ENCODE measurements at places on chromosomes 1 and 21.
A peak's percentile ranks its signal among the peaks of the same experiment; 100 is the strongest.

GRCh38 chr1:198671136-198671535 lies 32.3 kb downstream of the PTPRC start:
- no peak for DNase-seq

- no peak for DNase-seq
These were observed 374.7 kb downstream of the NPHP4 start for GRCh38 chr1:5617546-5617945.

DNA sequence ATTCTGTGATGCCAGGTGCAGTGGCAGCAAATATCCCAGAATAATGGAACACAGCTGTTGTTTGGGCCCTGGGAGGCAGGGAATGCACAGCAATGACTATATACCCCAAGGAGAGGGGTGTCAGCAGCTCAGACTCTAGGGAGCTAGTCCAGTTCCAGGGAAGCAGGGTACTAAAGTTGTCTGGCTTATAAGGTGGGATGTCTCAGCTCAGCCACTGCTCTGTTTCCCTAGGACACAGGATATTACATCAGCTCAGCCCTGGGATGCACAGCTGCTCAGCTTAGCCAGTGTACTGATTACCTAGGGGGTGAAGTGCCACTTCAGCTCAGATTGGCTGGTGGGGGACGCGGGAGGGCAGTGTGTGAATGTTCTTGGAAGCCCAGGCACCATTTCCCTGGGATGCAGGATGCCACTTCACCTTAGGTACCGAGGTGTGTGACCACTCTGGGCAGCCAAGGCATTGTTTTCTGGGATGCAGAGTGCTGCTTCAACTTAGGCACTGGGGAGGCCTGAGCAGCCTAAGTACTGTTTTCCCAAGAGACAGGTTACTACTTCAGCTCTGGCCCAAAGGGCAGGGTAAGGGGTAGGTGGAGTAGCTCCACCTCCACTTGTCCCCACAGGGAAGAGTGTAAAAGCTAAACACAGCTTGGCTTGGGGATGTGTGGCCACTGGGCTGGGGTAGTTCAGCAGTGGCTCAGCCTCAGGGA lies 59.4 kb downstream of the DIPK1A start:
- DNase-seq = no peak

DNA sequence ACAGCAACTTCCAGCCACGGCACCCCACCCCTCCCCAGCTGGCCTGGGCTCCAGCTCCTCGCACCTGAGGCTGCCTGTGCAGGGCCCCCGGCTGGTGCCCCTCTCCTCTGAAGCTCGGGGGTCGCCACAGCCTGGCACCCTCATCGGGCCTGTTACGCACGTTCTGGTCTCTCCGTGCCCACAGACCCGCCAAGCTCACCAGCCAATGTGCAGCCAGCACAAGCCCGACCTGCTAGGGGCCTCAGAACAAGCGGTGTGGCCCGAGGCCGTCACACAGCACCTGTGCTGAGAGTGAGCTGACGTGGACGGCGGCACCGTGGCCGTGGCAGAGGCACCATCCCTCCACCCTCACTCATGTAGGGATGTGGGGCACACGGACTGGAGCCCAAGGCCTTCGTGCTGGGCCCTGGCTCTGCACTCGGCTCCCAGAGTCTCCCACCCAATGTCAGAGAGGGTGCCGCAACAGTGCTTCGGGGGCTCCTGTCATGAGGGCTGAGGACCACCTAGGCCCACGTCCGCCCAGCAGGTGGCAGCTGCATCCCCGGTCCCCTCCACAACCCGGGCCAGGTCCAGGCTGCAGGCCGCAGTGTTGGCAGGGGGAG lies 4.4 kb upstream of the SAMD11 start:
- no peak for DNase-seq

DNA sequence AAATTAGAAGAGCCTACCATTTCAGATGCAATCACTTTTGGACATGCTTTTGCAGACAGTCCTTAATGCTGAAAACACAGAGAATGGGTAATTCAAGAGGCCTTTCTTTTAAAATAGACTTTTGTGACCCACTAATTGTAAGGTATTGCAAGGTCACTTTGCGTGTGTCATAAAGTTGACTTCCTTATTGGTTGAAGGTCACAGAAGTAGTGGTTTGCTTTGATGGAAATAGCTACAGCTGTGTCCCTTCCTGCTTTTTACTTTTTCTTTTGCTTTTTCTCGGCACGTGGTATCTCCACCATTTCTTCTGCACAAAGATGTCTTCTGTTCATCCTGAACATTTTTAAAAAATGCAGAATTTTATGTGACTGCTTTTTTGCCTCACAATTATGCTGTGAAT lies 146.8 kb downstream of the DYRK1A start:
- no peak for DNase-seq

DNA sequence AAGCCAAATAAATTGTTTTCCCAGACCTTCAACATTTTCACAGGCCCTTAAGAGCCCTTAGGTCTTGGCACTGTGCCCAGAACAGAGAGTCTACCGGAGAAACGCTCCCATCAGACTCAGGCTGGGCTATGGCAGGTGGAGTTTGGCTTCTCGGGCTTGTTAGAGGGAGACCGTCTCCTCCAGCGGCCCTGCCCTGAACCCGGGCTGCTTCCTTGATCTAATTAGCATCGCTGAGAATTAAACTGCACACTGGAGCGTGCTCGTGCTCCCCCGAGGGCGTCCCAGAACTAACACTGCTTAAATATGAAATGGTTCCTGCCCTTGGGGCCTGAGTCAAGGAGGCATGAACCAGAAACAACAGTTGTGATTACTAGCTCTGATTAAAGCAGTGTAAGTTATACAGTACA lies 634.4 kb downstream of the MATN1 start:
- no peak for DNase-seq

- no peak for DNase-seq
These were observed 108.1 kb downstream of the MAP3K21 start for GRCh38 chr1:233435622-233436021.

- no peak for DNase-seq
These were observed 270.2 kb upstream of the C1orf87 start for GRCh38 chr1:60343736-60344135.

DNA sequence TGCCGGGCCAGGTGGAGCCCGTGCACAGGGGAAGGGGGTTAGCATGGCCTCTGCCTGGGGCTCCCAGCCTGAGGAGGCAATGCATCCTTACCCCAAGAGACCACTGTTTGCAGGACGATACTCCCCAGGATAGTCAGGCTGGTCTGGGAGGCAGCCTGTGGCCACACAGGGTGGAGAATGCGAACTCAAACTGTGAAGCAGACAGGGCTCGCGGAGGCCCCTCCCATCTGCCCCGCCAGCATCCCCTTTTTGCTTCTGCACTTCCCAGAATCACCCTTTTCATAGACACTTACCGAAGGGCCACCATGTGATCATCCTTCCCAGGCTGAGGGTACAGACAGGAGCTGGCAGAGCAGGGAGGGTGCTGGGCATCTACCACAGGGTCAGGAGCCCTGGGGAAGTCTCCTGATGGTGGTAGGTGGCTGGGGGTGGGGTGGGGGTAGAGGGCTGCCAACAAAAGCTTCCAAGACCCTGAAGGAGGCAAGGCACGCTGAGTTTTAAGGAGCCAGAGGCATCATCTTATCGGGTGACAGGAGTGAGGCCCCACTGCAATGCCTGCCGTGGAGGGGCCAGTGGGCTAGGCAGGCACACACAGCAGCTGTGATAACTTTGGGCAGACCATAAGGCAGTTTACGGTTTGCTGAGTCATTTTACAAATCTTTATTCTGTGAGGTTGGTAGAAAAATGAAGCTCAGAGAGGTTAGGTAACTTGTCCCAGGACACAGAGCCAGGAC lies 31.3 kb upstream of the BTG2 start:
- no peak for DNase-seq

DNA sequence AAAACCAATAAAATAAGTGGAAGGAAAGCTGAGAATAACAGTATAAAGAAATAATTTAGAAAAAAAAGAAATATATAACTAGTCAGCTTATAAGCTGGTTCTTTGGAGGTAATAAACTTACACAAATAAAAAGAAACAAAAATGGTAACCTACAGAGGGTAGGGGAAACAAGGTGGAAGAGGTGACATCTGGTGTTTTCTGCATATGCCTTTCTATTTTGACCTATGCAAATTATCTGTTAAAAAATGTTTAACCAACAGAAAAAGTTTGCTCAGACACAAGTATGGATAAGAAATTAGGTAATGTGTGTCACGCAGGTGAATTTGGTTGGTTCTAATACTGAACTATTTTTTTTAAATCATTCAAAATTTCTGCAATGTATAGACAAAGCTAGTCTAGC lies 53.6 kb upstream of the DMRTA2 start:
- DNase-seq = no peak

GRCh38 chr21:46051821-46052675 lies 45.9 kb upstream of the COL6A2 start:
- DNase-seq = no peak

DNA sequence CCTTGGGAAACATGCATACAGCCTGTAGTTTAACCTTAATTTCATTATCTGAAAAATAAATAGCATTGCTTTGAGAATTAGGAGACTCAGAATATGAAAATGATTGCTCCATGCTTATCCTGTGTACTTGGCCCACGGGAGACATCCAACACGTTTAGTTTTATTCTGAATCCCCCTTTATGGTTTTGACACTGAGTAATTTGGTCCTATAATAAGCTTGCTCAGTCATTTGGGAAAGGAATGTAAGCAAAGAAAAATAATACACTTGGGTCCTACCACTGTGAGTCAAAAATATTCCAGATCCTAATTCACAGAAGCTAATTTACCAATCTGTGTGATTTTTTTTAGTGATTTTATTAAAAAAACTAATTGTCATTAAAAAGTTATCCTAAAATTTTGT lies 557.3 kb downstream of the USP25 start:
- no peak for DNase-seq

DNA sequence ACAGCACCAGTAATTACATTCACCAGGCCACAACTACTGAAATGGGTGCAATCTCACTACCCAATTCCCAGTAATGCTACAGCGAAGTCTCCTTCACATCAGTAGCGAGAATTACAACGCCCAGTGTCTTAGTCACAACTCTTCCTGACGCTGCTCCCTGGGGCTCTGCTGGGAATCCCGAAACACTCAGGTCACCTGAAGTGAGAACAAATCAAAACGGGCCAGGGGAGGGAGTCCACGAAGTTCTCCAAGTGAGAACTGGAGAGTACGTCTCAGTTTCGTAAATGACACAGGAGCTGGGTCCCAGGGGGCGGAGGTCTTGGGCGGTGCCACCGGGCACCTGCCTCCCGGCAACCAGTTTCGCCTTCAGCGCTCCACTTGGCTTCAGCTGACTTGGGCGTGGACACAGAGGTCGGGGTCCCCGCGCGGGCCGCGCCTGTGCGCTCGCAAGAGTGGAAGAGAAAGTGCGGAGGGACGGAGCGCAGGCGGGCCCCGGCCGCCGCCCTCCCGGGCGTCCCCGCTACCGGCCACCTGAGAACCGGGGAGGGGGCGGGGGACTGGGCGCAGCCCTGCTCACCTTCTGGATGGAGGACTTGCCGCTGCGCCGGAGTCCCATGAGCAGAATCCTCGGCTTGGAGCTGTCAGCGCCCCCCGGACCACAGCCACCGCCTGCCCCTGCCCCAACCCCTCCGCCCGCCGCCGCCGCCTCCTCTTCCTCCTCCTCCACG lies 575 bp downstream of the RRAGC start:
- DNase-seq = peak; percentile 26

- no peak for DNase-seq
These were observed 16.7 kb downstream of the PCSK9 start for GRCh38 chr1:55055951-55056631.

GRCh38 chr1:152880907-152881306 lies 2.8 kb downstream of the SMCP start:
- no peak for DNase-seq

- DNase-seq = no peak
These were observed 152.1 kb upstream of the TMEM51 start for GRCh38 chr1:15001317-15001915.

DNA sequence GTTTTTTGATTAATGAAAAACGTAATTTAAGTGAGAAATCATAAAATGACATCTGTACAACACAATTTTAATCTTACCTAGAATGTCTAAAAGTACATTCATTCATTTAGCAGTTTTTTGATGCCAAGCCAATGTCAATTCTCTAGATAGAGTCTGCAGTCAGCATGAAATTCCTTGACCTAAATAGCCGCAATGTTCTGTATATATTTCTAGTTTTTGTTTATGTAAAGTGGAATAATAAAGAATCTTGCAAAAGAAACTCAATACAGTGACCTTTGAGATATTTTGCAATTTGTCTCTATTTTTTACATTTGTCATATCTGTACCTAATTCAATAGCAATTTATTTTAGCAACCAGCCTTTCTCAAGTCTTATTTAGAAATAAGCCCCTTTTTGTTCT lies 176.0 kb downstream of the ATP6V1G3 start:
- DNase-seq = no peak

DNA sequence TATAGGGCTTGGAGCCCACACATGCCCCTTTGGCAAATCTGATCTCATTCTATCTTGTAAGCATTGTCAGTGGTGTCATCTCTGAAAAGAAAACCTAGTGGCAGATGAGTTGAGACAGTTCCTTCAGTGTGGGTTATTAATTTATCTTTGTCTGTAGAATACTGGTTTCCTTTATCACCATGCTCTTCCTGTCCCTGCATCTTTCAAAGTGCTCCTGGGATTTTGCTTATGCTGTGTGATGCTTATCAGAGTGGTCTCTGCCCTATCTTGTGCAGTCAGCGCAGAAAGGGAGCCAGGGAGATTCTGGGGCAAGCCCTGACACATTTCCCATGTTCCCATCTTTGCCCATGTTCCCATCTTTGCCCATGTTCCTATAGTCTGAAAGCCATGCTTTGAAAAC lies 402.9 kb downstream of the RWDD3 start:
- no peak for DNase-seq

GRCh38 chr21:41460578-41461527 lies 34.8 kb downstream of the MX1 start:
- DNase-seq = peak; percentile 8

DNA sequence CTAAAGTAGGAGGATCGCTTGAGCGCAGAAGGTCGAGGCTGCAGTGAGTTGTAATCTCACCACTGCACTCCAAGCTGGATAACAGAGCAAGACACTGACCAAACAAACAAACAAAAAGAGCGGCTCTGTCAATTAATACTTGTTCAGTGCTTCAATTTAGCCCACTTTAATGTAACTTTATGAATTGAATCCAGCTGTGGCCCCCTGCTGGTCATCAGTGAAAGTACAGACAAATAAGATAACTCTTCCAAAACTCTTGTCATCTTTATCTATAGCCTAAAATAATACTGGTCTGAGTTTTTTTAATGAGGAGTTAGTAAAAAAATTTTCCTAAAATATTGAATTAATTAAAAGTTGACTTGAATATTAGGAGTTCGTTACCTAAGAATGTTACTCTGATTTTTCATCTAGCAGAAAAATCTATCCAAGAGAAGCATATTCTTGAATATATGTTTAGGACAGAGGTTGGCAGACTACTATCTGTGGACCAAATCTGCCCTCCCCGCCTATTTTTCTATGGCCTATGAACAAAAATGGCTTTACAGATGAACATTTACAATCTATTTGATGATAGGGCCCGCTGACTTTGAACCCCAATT lies 26.1 kb downstream of the ATP5PF start:
- no peak for DNase-seq

DNA sequence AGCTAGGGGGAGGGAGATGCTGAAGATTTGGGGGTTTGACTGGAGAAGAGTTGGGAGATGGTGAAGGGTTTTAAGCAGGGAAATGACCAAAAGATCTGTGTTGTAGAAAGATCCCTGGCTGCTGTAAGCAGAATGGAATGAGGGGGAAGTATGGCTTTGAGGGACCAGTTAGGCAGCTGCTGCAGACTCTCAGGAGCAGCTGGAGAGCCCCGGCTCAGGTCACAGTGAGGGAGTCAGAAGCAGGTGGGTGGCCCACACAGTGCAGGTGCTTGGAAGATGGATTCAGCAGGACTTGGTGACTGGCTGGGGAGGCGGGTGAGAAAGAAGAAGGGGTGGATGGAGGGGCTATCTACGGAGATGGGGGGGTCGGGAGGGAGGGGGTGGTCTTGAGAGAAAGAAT lies 35.7 kb downstream of the EDN2 start:
- no peak for DNase-seq
